Omental fat pad (tissue), 4 donors: ENCODE measurements at places on chromosomes 11 and 22. TPM values are rescaled to one million over a fixed set of nuclear protein-coding genes. Genes with fewer than 3 reads are reported as not detected.

YWHAH gene
- total RNA-seq: 64.2 TPM

GRCh38 chr22:47599753-47600152, 837.3 kb downstream of the TBC1D22A start:
- DNase-seq: no peak

CTSF gene
- total RNA-seq: 82.8 TPM

PGA4 gene
- total RNA-seq: 2.9 TPM

CTSW gene
- 3.9 TPM for total RNA-seq

DNA sequence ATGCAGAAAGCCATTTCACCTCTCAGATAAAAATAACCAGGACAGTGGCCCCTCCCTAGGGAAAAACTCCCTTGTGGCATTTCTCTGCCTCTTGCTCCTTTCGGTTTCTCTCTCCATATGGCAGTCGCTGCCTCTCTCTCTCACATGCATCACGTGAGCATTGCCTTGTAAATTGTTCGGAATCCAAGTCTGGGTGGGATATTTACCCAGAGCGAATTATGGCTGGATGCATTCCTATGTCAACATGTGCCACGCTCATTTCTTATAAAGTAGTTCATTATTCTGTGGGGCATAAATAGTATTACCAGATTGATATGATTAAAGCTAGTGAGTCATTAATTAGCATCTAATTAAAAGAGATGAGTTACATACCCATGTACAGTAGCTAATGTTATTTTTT, 392.9 kb downstream of the INSC start:
- no peak for DNase-seq

HIC2 gene
- 5.6 TPM for total RNA-seq

DNA sequence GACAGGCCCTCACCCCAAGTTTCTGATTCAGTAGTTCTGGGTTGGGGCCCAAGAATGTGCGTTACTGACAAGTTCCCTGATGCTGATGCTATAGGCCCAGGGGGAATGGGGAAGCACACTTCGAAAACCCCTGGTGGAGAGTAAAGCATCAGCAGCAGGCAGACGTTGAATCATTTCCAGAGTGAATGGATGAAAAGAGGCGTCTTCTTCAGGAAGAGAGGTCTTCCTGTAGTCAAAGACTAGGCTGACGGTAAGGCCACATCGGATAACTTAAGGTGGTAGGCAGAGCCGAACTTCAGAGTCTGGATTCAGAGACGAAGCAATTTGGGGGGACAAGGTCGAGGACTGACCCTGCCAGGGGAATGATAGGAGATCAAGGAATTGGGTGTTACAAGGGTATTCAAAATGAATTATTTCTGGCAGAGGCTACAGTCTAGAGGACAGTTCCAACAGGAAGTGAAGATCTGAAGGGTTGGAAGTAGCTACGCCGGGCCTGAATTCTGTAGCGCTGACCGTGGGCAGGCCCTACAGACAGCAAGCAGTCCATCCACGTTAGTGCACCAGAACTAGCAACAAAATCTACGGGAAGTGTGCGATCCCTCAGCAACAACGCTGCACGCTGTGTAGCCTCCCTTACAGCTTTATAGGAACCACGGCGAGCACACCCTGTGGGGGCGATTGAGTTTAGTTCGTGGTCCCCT, 862 bp upstream of the CENATAC start:
- no peak for DNase-seq
